Activated effector memory CD4-positive, alpha-beta T cell treated with Interleukin-2 at 50 U/mL for 16 hours (primary cell): ENCODE measurements at places on chromosomes 5 and 9.

DNA sequence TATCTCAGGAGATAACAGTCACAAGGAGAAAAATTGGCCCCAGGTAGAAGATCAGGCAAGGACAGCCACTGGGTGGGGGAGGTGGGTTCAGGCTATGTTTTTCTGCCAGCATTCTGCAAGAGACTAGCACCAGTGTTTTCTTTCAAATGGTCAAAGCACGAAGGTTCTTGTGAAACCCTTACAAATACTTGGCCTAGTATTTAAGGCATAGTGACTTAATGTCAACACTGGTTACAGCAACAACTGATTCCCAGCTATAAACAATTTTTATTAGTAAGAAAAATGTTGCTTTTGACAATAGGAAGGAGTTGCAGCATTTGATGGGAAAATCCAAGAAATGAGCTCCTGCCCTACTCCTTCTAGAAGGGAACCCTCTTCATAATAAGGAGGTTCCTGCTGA, 349.6 kb downstream of the SLIT3 start:
- DNase-seq = no peak

DNA sequence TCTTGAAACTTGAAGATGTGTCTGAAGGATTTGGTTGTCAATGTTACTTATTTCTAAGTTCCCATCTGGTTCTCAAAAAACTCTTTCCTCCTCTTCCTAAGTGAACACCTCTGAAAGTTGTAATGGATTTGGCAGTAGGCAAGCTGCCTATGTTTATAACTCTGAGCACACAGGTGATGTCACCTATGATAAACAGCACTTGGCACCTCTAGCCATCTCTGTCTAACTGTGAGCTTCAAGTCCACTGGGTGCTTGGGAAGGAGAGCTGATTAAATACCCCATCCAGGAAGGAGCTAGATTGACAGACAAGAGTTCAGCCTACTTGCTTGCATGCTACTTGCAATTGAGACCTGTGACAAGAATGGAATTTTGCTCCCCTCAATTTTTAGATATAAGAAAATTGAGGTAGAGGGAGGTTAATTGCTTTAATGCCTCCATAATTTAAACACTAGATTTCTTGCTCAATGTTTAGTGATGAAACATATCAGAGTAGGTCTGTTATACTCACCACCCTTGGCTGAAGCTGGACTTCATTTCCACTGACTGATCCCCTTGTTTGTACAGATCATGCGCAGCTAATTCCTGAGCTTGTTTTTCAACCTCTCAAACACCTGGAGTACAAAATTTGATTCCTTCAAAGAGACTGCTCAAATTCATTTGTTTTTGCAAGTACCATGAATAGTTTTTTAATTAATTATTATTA, 49.9 kb downstream of the PDE4D start:
- DNase-seq = no peak

DNA sequence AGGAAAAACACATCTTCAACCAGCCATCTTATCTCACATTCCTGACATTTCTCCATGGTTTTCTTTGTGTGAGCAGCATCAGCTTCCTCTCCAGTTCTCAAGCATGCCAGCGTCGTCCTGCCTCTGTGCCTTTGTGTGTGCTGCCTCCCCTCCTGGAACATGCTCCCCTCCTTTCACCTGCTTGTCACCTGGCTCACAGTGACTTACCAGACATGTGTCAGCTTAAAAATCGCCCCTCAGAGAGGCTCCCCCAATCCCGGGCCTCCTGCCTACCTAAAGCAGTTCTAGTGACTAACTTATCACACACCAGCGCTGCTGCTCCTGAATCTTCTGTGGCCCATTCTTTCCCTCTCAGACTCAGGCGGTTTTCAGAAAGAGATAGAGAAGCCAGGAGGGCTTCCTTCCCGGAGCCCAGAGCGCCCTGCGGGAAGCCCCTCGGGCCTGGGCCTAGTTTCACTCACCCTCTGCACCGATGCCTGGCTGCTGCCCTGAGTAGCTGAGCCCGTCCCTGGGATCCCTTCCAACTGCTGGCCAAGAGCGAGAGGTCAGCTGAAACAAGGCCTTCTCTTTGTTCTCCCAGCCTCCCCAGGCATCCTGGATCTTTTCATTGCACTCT, 51.1 kb upstream of the MVB12B start:
- no peak for DNase-seq

- DNase-seq = no peak
These were observed 94.0 kb downstream of the CAVIN4 start for GRCh38 chr9:100671898-100672297.

GRCh38 chr9:132150256-132150655, 11.6 kb upstream of the NTNG2 start:
- DNase-seq = no peak

DNA sequence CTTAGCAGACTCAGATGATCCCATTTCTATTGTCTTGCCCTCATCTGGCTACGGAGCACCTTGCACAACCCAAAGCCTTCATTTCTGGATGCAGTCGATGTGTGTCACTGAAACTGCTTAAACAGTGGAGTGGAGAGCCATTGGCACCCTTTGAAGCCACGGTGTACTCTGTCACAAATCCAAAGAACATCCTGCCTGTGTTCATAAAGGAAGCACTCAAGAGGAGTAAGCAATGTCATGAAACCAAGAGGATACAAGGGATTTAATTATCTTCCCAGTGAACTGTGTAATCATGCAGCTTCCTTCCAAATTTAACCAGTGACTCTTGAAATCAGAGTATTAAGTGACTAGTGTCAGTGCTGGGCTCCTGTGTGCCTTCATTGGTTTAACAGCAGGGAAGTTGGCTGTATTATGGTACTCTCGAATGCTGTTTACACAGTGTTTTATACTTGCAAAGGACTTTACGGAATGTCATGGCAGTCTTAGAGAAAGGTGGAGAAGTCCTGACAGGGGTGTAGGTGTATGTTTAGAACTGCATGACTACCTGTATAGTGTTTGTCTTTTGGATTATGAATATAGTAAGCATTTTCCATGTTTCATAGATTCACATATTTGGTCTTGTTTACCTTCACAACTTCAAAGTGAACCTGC, 41.9 kb downstream of the CD180 start:
- DNase-seq = no peak

DNA sequence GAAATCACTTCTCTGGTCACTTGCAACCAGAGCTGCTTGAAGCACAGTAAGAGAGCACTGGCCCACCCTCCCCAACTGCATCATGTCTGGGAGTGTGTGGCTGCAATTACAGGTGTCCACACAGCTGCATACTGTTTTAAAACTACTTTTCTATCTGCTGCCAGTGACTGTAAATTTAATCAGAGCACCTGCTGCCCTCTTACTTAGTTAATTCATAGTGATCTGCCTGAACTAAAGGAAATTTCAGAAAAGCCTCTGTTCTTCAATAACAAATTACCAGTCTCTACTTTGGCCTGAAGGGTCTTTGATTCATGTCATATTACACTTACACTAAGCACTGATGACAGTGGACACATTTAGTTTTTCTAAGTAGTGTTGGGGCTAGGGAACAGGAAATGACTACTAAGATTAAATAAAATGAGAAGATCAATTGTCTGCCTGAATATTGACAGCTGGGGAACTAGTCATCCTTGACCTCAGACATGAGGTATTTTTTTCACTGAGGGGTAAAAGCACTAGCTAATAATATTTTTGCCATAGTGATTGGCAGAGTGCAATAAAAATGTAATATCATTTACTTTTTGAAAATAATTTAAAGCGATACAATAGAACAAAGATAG, 788.9 kb upstream of the GRAMD2B start:
- DNase-seq = no peak

- DNase-seq = no peak
These were observed 189.1 kb upstream of the PTGER4 start for GRCh38 chr5:40490464-40491111.

DNA sequence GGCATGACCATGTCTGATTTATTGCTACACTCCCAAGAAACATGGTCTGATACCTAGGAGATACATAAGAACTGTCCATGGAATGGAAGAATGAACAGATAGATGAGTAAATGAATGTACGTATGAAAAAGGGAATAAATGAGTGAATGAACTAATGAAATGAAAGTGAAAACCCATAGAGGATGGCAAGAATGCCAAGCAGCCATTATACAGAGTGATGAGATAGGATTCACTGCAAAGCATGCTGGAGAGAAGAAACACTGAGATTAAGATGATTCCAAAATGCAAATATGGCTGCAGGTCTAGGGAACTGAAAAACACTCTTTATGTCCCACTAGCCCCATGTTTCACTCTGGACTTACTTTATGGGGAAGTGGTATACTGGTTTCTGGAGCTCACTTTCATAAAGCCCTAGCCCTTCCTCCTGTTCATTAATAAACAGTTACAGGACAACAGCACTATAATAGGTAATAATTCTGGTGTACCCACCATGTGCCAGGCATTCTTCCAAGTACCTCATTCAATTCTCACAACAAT, 170.3 kb upstream of the RAD23B start:
- DNase-seq = no peak

DNA sequence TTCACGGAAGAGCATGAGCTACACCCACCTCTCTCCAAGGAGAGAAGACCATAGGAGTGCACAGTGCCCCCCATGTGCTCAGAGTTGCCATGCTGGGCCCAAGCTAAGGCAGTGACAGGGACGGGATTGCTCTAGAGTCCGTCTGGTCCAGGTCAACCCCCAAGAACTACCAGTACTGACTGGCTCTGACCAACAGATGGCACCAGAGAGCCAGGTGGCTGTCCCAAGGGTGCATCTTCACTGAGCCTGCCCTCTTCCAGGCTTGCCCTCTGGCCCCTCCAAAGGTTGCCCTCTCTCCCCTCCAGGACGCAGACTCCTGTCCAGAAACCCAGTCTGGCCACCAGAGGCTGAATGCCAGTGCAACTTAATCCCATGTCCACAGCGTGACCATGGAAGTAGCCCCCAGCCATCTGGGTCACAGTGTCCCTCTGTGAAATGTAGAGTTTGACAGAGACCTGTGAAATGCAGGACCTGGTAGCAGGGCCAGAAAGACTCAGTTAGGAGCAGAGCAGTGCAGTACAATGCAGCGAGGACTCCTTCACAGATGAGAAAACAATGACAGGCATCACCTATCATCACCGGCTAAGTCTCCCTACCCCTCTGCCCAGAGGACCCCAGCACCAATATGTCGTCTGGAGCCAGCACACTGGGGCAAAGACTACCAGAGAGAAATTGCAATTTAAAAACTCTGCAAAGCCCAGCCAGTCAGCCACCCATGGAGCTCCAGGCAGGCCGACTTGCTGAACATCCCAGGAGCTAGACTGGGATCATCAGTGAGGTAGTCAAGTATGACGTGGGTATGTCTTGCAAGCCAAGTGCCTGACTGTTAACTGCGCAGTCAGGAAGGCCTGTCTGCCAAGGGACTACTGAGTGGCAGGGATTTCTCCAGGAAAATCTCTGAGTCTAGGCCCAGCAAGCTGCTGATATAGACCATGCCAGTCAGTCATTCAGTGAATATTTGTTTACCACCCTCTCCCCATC, 7.7 kb upstream of the SKP1 start:
- DNase-seq = peak; percentile 59

DNA sequence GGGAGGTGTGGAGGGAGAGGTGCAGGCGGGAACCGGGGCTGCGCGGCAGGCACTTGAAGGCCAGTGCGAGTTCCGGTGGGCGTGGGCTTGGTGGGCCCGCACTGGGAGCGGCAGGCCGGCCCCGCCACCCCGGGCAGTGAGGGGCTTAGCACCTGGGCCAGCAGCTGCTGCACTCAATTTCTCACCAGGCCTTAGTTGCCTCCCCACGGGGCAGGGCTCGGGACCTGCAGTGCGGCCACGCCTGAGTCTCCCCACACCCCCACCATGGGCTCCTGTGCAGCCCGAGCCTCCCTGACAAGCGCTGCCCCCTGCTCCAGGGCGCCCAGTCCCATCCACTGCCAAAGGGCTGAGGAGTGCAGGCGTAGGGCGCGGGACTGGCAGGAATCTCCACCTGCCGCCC, 284.5 kb downstream of the DEPDC1B start:
- DNase-seq = no peak

- DNase-seq = no peak
These were observed 111.4 kb downstream of the DCP2 start for GRCh38 chr5:113087976-113088514.

DNA sequence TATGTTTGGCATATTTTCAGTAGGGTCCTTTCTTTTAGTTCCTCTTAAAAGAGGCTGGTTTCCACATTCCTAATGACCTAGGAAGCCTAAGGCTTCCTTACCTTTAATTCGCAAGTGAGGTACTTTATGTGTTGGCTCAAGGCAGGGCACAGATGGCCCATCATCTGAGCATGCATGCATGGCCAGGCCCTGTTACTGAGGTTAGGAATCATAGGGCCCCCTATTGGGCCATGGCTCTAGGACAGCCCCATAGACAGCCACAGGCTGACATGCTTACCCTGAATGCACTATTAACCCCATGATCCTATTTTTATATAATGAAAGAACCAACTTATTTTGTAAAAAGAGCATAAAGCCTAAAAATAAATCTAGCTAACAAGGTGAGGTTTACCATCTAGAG, 271.4 kb downstream of the ELAVL2 start:
- DNase-seq = no peak

- DNase-seq = no peak
These were observed 6.5 kb downstream of the ARL14EPL start for GRCh38 chr5:116038817-116039216.

DNA sequence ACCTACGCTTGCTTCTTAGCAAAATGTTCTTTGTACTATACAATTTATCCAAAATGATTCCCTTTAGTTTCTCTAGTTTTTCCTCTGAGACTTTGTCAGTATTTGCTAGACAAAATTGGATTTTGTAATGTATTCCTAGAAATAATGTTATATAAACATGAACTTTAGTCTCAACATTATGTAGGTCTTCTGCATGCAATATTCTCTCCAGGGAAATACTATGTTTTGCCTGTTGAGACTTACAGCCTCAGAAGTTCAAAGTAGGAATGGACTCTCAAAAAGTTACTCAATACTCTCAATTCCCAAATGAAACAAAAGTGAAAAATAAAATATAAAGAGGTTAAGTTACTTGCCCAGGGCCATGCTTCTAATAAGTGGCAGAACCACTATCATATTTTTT, 24.8 kb upstream of the SMC2 start:
- DNase-seq = no peak

DNA sequence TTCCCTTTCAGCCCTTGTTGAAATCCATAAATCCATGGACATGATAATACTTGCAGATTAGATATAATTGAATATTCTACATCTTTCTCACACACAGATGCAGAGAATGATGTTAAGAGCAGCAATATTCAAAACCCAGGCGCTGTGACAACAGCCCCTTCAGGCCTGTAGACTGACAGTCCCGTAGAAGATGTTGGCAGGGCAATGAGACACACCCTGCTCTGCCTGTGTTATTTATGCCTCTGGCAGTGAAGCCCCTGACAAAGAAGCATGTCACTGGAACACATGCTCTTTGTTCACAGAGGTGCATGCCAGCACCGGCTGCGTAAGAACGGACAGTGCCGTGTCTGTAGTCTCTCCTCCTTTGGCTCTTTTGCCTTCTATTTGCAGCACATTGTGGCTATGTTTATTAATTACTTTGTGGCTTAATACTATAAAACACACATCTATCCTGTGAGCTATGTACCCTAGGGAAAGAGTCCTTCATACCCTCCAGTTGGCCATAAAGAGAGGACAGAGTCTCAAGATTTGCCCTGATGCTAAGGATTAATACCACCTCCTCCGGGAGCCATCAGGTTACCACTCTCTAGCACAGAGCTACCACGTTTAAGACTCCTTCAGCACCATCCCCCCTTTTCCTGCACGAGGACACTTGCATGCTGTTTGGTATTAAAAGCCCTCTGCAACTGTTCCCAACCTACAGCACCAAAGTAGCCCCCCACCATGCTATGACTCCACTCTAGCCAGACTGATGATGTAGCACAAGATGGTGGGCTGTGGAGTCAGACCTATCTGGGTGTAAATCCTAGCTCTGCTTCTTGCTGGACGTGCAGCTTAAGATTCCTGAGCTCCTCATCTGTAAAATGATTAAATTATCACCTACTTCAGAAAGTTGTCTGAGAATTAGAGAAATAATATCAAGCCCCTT, 2.0 kb upstream of the ANP32B start:
- DNase-seq = no peak
